Stimulated activated CD8-positive, alpha-beta memory T cell treated with anti-CD3 and anti-CD28 coated beads, Interleukin-2, amount 100 ng/mL, for 1 hour (primary cell): ENCODE measurements at places on chromosomes 7 and 10.

GRCh38 chr7:2214636-2215035 is 18.1 kb downstream of the MAD1L1 start:
- DNase-seq: no peak

- no peak for DNase-seq
These were observed 875.8 kb upstream of the CELF2 start for GRCh38 chr10:10141782-10142382.

DNA sequence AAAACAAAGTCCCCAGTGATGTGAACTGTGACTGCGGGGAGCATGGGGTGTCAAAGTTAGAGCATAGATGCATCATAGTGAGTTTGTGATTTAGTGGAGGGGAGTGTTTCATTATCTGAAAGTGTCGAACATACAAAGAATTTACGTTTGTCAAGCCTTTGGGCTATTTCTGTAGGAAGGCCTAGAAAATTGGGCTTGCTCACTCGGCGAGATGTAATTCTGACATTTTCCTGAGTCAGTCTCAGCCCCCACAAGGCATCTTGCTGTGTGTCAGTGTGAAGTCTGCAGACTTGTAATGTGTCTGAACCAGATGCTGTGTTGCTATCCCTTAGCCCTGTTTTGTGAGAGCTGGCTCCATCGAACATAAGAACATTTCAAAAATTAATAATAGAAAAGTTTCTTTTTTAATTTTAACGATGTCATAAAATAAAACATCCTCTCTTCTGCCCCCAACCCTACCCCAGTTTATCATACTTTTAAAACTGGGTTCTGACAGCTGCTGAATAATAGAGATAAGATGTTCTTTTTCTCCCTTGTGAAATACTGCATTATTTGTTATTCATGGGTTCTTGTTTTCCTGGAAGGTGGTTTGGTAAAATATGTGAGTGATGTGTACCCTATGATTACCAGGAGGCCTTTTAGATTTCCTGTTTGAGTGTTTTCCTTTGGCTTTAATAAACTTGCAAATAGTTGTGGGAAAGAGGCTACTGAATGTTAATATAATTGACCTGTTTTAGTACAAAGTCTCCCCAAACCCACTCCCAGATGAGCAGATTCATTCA is 207.4 kb downstream of the GPR158 start:
- DNase-seq: no peak

GRCh38 chr7:112584290-112584689 is 103.5 kb downstream of the LSMEM1 start:
- no peak for DNase-seq

GRCh38 chr7:11579141-11579540 is 252.9 kb downstream of the THSD7A start:
- no peak for DNase-seq

DNA sequence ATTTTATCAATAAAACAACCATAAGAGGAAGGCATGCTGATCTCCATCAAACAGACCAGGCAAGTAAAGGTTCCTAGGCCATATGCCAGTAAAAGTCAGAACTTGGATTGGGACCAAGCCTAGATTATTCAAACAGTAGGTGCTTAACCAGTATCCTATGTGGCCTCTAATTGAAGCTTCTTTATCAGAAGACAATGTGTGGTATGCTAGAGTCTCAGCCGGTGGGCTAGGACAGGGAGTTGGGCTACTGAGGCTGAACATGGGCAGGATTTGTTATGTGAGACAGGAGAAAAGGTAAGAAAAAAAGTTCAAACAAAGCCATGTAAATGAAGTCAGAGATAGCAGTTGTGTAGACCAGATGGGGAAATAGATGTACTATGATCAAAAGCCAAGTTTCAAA is 413.7 kb upstream of the GHITM start:
- no peak for DNase-seq

DNA sequence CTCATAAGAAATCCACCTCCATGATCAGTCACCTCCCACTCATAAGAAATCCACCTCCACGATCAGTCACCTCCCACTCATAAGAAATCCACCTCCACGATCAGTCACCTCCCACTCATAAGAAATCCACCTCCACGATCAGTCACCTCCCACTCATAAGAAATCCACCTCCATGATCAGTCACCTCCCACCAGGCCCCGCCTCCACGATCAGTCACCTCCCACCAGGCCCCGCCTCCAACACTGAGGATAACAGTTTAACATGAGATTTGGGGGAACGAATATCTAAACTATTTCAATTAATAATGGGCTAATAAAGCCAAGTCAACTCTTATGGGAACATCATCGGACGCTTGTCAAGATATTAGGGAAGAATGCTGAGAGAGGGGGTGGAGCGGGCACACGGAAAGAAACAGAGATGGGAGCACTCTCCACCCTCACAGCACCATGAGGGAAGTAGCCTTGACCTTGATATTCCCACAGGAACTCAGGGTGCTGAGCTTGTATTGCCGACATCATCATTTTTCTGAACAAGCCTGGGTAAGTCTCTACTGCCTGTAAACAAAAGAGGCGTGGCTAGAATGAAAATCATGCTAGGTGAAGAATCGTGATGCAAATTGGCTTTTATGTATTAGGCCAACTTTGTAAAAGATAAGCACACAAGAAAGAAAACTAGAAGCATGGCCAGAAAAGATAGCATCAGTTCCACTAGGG is 303.5 kb upstream of the KLF6 start:
- DNase-seq: no peak

- no peak for DNase-seq
These were observed 23.7 kb upstream of the CAMK2B start for GRCh38 chr7:44348851-44349781.

GRCh38 chr7:43868681-43869005 is 674 bp downstream of the MRPS24 start:
- no peak for DNase-seq

GRCh38 chr7:81769891-81770727 is at the start of gene HGF:
HGF (minus strand) TSS chr7:81770047; CDS start chr7:81769971, 76 bp downstream.
- DNase-seq: no peak

DNA sequence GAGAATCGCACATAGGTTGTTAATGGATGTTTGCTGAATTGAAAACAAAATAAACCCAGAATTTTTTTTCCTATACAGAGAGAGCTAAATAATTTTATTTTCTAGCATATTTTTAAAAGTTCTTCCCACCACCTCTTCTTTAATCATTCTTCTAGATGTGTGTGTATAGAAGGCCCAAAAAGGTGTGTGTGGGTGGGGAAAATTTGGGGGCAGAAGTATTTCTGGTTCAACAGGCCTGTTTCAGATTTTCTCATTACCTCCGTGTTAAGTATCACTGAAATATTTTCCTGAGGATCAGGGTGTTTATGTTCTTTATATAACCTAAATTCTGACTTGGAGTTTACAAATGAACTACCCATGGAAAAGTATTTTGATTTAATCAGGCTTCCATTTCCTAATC is 144.2 kb upstream of the ZNF804B start:
- DNase-seq: no peak

DNA sequence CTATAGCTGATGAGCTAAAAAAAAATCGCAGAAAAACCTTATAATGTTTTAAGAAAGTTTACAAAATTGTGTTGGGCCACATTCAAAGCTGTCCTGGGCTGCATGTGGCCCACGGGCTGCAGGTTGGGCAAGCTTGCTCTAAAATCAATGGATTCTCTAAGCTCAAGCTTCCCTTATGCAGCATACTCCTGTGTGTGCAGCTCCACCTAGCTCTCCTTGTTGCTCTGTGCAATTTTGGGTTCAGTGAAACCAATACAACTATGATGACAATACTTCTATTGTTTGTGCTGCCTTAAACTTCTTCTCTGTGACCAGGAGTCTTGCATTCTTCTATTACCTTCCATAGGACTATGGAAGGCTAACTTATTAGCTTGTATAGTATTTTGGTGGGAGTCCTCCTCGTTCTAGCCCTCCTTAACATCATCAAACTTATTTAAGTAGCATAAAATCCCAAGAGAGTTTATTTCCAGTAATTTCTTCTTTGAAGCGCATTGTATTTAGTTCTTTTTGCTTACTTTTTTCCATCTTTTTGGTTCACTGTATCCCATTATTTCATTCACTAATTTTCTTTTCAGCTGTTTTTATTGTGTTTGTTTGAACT is 170.9 kb upstream of the SMIM30 start:
- DNase-seq: no peak

GRCh38 chr7:107111196-107111595 is 57.6 kb upstream of the HBP1 start:
- DNase-seq: no peak

DNA sequence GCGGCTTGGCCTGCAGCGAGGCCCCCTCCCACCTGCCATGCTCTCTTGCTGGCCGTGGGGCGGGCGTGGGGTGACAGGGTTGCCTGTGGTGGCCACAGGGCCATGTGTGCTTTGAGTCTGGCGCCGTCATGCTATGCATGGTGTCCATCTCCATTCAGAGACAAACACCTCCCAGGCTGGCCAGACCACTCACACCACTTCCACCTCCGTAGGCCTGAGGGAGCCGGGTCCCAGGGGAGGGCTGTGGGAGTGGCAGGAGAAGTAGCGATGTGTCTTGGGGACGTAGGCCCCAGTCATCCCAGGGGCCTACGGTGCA is 65.5 kb downstream of the DNAJB6 start:
- no peak for DNase-seq

DNA sequence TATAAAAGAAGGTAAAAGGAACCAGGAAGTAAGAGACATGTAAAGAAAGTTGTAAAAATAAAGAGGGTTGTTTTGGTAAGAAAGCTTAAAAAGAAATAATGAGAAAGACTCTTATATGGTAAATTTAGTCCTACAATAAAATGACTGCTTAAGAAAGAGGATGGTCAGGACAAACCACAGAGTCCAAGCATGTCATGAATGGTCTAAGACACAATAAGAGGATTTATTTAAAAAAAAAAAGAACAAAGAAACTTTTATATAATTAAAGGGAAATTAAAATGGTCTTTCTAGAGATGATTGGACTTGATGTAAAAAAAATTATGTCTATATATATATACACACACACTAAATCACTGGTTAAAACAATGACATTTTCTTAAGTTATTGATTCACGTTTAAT is 18.2 kb downstream of the ATAD1 start:
- DNase-seq: no peak

- DNase-seq: no peak
These were observed 271.9 kb downstream of the PLXDC2 start for GRCh38 chr10:20088061-20088701.

DNA sequence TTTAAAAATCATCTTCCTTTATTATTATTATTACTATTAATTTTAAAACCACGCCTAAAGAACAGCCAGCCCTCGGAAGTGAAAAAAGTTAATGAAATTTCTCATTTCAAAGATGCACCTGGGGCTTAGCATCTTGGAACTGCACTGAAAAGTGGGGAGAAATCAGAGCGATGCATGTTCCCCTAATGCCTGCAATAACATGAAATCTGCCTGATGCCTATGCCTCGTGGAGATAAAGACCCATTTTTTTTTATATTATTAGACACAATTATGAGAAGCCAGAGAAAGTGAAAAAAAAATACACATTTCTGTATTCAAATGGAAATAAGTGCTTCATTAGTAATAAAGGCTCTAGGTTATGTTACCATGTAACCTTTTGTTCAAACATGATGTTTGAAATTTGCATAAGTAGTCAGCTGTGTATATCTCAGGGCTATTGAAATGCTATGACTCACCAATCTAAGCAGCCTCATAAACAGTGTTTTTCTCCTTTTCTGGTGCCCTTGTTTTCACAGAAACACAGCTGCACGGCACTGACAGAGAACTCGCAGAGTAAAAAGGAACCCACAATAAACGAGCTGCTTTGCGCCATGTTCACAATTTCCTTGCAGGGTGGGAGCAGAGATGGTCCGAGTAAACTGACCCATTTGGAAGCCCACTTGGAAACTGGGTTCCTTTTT is 175.8 kb upstream of the PRKCQ start:
- DNase-seq: no peak

DNA sequence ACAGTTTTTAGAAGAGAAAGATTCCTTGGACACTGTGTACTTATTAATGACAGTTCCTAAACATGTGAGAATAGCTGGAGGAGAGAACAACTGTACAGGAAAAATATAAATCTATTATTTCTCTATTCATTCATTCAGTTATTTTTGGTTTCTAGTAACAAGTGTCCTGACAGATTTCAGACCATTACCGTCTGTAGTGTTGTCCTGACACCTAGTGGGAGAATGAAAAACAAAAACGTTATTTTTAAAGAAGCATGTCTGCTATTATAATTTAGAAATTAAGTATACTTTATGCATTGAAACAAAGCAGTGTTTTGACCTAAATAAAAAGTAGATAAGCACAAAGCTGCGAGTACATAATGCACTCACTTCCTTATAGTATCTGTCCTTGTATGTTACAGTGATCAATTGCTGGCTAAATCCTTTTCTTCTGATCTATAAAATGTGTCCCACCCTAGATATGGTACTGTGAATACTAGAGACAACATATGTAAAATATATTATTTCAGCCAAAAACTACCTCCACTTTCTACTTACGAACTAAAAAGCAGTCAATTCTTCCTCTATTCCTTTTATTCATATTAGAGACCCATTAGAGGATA is 575.6 kb downstream of the ARL4A start:
- no peak for DNase-seq

- DNase-seq: no peak
These were observed 43.4 kb downstream of the ZNRF2 start for GRCh38 chr7:30327813-30328212.

GRCh38 chr7:151660141-151660540 is 140.4 kb upstream of the RHEB start:
- no peak for DNase-seq

- DNase-seq: no peak
These were observed 53.8 kb downstream of the SGCE start for GRCh38 chr7:94602181-94602580.

GRCh38 chr10:93471110-93471651 is 11.0 kb downstream of the MYOF start:
- no peak for DNase-seq

DNA sequence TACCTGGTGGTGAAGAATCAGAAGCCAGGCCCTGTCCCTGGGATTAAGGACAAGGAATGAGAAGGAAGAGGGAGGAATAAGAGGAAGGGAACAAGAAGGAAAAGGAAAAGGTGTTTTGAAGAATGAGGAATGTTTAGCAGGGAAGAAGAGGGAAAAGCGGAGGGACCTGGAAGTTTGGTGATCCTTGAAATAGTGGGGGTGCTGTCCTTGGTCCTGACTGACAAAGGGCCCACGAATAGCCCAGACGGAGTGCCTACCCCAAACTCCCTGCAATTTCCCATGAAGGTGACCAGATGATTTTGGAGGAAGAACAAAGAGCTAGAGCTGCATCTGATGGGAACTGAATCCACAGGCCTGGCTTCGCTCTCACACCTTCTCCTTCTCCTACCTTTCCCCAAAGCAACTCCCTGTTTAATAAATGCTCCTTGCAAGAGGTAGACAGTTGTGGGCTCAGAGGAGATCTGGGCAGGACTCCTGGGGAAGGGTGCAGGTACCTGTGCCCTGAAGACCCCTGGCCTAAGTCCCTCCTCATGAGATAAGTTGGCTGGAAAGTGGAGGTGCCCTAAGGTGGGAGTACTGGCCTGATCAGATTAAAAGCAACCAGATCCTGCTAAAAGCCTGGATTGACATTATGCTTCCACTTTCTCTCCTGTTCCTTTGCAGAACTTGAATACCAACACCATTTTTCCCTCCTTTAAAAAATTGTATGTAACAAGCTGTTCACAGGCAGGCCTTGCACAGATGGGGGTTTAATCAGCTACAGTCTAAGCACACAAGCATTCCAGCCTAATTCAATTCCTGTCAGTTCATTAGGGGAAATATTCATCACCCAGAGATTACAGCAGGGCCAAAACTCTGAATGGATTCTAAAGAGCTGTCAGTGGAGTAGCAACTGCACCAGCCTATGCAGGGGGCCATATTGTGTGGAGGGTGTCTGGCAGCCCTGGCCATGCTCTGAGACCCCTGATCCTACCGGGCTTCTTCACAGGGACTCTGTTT is 19.4 kb downstream of the KAZALD1 start:
- no peak for DNase-seq
